RCC 7860 (cell line): ENCODE measurements at places on chromosomes 2 and 18.

DNA sequence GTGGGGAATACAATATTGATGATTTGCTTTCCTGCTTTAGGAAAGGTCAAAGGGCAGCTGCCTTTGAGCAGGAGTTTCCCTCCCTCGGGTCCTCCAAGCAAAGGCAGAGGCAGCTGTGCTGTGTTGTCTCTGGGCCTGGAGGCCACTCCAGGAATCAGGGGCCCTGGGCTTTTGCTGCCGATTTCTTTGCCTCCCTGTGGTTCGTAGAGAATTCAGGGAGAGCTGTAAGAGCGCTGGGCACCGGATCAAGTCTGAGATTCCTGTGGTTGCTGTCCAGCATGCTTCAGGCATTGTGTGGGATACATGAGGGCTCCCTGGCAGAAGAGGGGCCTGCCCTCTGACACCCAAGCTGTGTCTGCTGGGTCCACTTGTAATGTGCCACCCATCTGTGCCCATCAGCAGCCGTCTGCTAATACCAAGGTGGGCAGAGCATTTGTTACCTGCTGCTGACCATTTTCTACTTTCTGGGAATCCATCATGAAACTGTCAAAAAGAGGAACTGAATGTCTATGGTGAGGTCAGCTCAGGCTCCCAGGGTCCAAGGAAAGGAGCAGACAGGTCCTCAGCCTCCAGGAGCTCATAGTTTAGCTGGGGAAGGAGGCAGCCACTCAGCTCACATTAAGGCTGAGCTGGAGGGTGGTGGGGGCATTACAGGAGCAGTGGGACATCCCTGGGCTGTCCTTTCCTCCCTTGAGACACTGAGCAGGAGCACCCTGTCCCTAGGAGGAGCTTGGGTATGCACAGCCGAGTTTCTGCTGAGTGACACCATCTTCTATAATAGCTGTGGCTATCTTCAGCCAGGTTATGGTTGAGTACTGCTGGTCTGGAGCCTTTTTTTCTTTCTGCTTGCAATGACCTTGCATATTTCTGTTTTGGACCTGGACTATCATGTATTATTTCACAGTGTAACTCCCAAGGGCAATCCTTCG, 68.5 kb downstream of the CTIF start:
- DNase-seq: peak; percentile 57

GRCh38 chr2:74935975-74936391, 22.5 kb upstream of the POLE4 start:
- DNase-seq: no peak

- no peak for DNase-seq
Observed at GRCh38 chr18:55114876-55115275, 155.6 kb upstream of the CCDC68 start.

GRCh38 chr2:64243081-64244036, 99.1 kb upstream of the PELI1 start:
- no peak for DNase-seq

- no peak for DNase-seq
Observed at GRCh38 chr2:127783101-127783500, 27.9 kb downstream of the WDR33 start.

GRCh38 chr2:230068016-230068650, 591 bp downstream of the SLC16A14 start:
- DNase-seq: no peak

GRCh38 chr2:233905945-233906344, 11.2 kb upstream of the TRPM8 start:
- no peak for DNase-seq

- no peak for DNase-seq
Observed at GRCh38 chr2:208031608-208032019, 6.3 kb upstream of the PLEKHM3 start.

GRCh38 chr2:65264821-65265670, 37.4 kb downstream of the ACTR2 start:
- peak; percentile 67 for DNase-seq

GRCh38 chr2:158999458-158999857, 31.0 kb downstream of the TANC1 start:
- peak; percentile 38 for DNase-seq

DNA sequence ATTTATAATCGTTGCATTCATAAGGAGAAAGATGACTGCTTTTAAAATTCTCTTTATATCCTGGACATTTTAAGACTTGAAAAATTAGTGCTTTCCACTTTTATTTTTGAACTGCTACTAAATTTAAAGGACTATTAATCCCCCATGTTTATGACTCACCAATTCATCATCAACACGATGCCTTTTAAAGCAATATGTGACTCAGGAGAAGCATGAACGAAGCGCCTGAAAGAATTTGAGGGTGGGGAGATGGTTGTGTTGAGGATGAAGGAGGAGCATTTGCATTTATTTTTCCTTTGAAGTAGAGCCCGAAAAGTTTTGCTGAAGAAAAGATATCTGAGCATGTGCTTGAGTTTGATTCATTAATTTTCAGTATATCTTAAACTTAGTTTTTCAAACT, 192.2 kb upstream of the LRRTM1 start:
- DNase-seq: peak; percentile 68

- DNase-seq: no peak
Observed at GRCh38 chr2:154207288-154208047, 335.7 kb downstream of the GALNT13 start.

DNA sequence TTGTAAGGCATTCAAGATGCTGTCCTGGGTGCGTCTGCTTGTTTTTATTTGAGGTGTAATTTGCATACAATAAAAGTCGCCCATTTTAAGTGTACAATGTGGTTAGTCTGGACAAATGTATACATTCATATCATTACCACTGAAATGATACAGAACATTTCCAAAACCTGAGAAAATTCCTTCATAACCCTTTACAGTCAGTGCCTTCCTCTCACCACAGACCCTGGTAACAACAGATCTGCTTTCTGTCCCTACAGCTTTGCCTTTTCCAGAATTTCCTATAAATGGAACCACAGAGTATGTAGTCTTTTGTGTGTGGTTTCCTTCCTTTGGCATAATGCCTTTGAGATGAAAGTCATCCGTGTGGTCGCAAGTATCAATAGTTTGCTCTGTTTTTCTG, 45.8 kb upstream of the NFU1 start:
- DNase-seq: no peak

DNA sequence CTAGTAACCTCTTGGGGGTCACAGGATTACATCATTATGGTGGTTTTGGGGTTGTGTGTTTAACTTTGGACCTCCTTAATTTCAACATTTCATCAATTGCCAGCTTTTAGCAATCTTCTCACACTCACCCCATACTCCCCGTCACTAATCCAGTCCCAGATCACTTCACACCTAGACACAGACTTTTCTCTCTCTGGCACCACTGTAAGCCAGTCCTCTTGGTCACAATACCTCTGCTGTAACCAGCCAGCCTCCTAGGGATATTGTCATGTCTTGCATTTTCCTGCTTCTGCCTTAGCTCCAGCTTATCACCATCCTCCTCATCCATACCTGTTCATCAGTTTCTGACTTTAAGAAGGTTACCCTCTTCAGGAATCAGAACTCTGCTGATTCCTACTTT, 1.6 kb upstream of the STK17B start:
- DNase-seq: no peak

DNA sequence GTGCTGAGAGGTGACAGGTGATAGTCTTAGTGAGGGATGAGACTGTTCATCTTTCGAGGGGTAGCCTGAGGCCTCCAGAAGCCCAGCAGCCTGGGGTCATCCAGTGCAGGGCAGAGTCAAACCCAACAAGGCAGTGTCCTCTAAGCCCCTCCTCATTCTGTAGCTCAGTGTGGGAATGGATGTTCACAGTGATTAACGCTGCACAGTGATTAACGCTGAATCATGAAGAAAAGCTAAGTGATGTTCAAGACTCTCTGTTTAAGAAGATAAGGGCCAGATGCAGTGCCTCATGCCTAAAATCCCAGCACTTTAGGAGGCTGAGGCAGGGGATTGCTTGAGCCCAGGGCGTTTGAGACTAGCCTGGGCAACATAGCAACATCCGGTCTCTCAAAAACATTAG, 56.3 kb upstream of the LAPTM4A start:
- no peak for DNase-seq

- no peak for DNase-seq
Observed at GRCh38 chr2:172586245-172586891, 30.5 kb downstream of the PDK1 start.

DNA sequence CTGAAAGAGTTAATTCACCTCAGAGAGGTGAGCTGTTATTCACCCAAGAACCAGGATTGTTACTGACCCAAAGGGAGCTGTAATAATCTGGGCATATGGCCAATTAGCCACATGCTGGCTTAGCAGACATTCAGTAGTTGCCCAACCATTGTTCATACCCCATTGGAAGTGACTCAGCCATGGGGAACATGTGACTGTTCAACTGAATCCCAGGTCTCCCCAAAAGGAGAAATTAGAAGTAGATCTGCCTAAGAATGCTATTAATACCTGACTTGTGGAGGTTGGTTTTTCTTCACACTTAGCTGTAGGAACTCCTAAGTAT, 272.6 kb upstream of the UBE2E3 start:
- DNase-seq: peak; percentile 89

GRCh38 chr18:61064911-61065310, 268.3 kb upstream of the CDH20 start:
- no peak for DNase-seq

DNA sequence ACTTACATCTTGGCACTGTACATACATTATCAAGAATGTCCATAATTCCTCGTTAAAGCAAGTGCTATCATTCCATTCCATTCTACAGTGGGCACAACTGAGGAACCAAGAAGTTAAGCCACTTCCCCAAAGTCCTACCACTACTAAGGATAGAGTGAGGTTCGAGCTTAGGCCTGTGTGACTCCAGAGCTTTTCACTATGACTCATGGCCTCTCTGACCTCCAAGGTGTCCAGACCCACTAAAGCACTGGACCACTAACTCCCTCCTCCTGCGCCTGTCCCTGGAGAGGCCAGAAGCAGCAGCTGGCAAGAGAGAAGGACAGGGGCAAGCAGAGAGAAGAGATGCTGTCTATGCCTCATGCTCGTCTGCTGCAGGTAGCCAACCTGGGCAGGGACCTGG, 117.0 kb downstream of the ZBTB7C start:
- no peak for DNase-seq

DNA sequence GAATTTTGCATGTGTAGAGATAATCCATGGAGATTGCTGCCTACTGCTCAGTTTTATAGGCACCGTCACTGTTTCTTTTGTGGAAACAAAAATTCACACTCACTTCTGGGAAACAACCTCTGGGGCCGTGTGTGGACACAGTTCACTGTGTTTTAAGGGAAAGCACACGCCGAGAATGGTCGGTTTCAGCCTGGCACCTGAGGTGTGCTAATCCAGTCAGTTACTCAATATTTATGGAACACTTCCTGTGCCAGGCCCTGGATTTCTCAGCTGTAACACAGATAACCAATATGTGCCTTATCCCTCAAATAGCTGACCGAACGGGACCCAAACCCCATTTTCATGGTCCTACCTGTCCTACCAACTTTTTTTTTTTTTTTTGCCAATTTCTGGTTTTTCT, 179.6 kb downstream of the MGAT5 start:
- DNase-seq: no peak

GRCh38 chr18:12119358-12119757, 25.7 kb downstream of the ANKRD62 start:
- DNase-seq: no peak
